Activated T-cell treated with anti-CD3 and anti-CD28 coated beads for 4 hours (primary cell): ENCODE measurements at places on chromosomes 5 and 9.

- no peak for DNase-seq
These were observed 5.3 kb upstream of the TSC1 start for GRCh38 chr9:132949709-132950108.

- DNase-seq: no peak
These were observed 57.5 kb downstream of the DAB2IP start for GRCh38 chr9:121708768-121709488.

DNA sequence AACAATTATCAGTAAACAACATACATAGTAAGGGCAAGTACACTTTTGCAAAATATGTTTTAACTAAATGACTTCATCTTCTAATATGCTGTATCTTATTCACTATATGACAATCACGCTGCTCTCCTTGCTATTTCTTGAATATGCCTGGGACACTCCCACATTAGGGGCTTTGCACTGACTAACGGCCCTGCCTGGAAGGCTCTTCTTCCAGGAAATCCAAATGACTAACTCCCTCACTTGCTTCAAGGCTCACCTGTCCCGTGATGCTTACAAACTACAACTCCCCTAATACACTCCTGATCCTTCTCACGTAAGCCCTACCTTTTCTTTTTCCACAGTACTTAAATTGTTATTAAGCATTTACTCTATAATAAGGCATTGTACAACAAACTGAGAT lies 10.6 kb downstream of the ERP44 start:
- DNase-seq: no peak

- no peak for DNase-seq
These were observed 7.8 kb downstream of the FOXI1 start for GRCh38 chr5:170113522-170113900.

- no peak for DNase-seq
These were observed 37.7 kb downstream of the NR2F1 start for GRCh38 chr5:93620487-93621326.

DNA sequence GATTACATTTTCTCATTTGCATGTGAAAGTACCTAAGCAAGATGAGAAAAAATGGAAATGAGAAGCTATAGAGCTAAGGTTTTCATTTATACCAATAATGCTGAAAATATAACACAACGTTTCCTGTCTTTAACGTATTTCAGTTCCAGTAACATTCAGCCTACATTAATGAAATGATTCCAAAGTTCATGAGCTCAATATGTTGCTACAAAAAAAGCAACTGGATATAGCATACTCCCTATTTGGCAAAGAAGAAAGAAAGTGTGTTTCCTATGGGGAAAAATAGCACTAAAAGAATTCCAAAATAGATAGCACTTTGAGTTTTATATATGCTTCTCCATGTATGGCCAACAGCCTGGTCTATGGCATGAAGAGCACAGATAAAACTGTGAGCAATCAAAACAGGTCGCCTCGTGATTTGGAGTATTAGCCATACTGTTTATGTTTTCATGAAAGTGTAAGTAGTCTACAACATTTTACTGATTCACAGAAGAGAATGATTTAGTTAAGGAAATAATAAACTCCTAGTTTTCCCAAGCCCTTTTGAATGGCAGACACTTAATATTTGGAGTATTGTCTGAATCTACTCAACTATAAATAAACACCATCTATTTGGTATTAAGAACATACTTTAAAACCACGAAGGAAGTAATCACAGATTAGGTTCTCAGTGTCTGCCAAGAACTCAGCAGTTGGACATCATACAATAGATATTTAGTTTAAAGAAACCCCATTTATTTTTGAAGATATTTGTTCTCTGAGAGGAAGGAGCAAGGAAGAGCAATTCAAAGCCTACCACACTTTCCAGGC lies 258.7 kb upstream of the RASA1 start:
- no peak for DNase-seq

DNA sequence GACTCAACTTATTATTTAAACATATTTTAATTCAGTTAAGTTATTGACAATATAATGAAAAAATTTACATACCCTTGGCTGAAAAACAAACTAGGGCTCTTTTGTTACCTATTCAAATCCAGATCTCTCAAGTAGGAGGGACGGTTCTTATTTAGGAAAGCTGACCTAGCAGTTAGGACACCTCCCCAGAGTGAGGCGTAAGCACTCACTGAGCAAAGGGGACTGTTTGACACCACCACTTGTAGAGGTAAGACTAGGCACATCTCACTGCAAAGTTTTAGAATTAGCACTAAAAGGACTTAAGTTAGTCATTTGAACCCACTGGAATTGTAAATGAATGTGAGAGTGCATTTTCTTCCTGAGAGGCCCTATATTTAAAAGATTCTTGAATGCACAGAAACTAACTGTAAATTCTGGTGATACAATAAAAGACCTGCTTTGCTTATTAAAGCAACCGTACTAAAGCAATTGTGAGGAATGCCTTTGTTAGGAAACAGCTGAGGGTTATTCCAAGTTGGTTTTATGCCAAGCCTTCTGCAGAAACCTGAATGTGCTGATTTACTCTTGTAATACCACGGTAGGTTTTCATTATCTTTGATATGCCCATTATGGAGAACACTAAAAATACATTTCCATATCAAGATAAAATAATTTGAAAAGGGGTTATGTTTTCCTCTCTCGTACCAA lies 16.2 kb downstream of the HACD4 start:
- DNase-seq: no peak

DNA sequence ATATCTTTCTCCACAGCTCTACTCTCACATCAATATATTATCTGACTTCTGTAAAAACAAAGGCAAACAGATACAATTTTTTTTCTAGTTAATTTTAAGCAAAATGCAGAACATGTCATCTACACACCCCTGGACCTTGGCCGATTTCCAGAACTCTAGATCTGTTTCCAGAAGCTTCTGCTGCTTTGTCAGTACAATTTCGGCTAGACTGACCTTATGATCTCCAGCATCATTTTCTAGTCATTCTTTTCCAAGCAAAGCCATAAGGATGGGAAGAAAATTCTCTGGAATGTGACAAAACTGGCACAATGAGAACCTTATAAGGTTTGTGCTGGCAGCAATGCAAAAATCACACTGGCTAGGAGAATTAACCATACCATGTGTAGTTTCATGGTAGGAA lies 132.8 kb upstream of the MPDZ start:
- DNase-seq: no peak

DNA sequence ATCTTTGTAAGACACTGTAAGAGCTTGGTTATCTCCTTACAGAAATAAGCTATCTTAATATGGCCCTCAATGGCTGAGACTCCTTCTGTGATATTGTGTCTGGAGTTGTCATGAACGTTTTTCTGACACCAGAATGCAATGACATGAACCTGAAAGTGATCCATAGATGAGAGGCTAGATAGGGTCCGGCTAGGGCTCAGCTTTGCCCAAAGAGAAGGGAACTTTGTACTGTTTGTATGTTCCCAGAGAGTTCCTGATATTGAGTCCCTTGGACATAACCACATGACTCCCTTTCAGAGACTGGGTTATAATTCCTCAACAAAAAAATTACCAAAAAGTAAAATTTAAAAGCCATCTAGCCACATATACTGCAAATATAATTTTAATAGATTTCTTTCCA lies 575.8 kb upstream of the CLINT1 start:
- no peak for DNase-seq

DNA sequence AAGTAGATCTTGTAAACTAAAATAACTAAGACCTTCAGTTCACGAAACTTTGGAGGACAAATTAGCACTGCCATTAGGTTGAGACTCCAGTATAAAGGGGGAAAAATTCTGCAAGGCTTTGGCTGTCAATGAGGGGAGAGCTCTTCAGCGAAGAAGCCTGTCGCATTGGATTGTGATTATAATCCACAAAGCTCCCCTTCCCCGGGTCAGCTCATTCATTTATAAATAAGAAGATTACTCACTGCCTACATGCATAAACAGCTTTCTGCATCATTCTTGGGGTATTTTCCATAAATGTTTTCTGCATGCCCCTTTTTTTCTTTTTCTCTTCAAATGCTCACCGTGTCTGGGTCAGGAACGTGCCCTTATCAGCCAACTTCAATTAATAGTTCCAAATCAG lies 196.7 kb downstream of the EBF1 start:
- DNase-seq: no peak
